Central memory CD8-positive, alpha-beta T cell (primary cell): ENCODE measurements at places on chromosomes 1 and 21.
A peak's percentile ranks its signal among the peaks of the same experiment; 100 is the strongest.

DNA sequence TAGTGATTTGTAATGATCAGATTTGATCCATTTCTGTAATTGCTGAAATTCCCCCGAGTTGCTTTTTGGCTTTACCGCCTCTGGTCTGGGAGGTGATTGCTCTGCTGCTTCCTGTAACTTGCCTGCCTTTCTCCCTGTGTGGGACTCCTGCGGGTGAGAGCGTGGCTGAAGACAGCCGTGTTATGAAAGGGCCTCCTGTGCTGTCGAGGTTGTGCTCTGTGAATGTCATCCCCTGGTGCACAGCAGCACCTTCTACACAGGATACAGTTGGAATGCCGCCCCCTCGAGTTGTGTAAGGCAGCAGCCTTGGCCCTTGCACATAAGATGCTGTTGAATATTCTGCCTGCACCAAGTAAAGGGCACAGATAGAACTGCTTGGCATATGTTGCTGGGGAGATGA lies 5.9 kb downstream of the SOD1 start:
- peaks cover 54% of the 10 kb centered on the region for H3K36me3 ChIP-seq
- peaks cover 52% of the 10 kb centered on the region for H3K4me1 ChIP-seq
- H3K27me3 ChIP-seq = no peaks in the 10 kb centered on the region
- H3K4me3 ChIP-seq = peak overlapping the region; percentile 49
- no peak for DNase-seq
- peak overlapping the region; percentile 71 for H3K27ac ChIP-seq

DNA sequence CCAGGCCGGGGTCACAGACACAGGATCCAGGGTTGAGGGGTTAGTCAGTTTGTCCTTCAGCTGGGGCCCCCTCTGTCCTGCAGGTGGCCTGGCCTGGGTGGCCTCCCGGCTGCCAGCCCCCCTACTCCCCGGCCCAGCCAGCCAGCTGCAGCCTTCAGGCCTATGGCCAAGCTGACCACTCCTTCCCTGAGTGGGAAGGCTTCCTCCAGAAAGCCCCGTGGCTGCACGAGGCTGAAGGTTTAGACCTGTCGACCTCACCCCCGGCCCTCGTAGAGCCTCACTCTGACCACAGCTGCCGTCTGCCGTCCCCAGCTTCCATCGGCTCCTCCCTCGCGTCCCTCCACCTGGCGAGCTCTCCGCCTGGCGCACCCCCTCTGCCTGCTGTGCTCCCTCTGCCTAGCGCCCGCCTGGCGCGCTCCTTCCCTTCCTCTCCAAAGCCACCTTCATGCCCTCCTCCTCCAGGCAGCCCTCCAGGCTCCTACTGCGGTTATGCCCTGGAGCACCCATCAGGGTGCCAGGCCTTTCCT lies 9.6 kb downstream of the TTLL10 start:
- DNase-seq = no peak
- no peak overlapping the region for H3K4me3 ChIP-seq
- H3K4me1 ChIP-seq = no peaks in the 10 kb centered on the region
- H3K36me3 ChIP-seq = no peaks in the 10 kb centered on the region

GRCh38 chr1:165225650-165226049 lies 130.9 kb downstream of the LMX1A start:
- no peak overlapping the region for H3K4me3 ChIP-seq
- H3K4me1 ChIP-seq = no peaks in the 10 kb centered on the region

GRCh38 chr21:38670861-38671260 lies 134.9 kb upstream of the ETS2 start:
- H3K4me1 ChIP-seq = no peaks in the 10 kb centered on the region
- no peaks in the 10 kb centered on the region for H3K36me3 ChIP-seq
- H3K27ac ChIP-seq = no peak overlapping the region

DNA sequence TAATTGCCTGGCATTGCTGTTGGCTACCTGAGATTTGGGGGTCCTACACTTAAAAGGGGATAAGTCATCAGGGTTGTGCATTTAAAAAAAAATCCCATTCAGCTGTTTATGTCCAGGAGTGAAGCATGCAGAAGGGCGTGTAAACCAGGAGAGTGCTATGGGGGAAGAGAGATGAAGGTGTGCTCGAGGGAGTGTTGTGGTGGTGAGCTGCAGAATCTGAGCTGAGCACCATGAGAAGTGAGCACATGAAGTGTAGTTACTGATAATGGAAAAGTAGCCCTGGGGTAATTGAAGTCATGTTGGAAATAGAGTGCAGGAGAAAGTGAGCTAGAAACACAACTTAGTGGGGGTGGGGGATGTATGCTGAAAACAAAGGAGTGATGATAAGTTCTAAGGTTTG lies 705 bp downstream of the FCRL1 start:
- DNase-seq = no peak
- no peaks in the 10 kb centered on the region for H3K4me1 ChIP-seq
- H3K27ac ChIP-seq = no peak overlapping the region
- no peak overlapping the region for H3K4me3 ChIP-seq
